ENCODE measurements at places on chromosomes 7 and 10.
A peak's percentile ranks its signal among the peaks of the same experiment; 100 is the strongest.

- DNase-seq: no peak
These were observed 375.2 kb downstream of the RPS24 start for GRCh38 chr10:78408671-78409472.

- DNase-seq: no peak
These were observed 961.7 kb downstream of the CNTNAP2 start for GRCh38 chr7:147078312-147078711.

DNA sequence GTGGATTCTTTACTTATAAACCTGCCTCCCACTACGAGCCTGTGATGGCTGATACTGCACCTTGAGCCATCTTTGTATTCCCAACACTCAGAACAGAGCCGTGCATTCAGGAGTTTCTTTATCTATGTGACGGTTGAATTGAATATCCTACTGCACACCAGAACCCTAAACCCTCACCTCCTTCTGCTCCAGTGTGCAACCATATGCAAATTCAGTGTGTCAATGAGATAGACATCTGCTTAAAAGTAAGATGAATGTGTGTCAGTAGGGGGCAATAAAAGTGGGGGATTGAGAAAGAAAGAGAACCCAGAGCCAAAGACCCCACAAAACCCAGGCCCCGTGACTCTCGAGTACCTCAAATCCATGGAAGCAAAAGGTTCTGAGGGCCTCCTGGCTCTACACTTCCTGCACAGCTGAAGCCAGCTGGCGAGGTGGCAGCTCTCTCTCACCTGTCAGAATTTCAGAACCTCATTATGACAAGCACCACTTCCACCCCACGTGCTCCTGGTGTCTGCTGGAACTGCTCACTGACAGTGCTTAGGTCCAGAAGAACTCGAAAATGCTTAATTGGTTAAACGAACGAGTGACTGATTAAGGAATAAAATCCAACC, 143.3 kb upstream of the GPR26 start:
- DNase-seq: no peak

GRCh38 chr7:155763691-155764437, 48.4 kb downstream of the SHH start:
- DNase-seq: peak; percentile 34

DNA sequence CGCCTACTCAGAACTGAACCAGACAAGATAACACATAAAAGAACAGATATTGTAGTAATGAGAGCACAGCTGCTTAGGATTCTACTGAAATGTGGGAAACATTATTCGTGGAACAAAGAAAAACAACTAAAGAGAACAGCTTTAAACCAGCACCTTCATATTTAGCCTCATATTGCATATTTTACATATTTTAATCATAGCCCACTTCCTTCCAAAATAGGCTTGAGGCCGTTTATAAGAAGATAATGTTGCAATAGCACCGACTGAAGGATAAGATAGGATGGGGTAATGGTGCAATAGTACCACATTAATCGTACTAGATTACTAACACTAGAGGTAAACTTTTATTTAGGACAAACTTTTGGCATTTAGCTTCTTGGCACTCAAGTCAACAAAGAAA, 71.3 kb downstream of the KCND2 start:
- no peak for DNase-seq

GRCh38 chr10:131822692-131823245, 78.0 kb upstream of the PPP2R2D start:
- no peak for DNase-seq

GRCh38 chr7:7257899-7258692, 75.8 kb downstream of the C1GALT1 start:
- no peak for DNase-seq

GRCh38 chr10:34906067-34906965, 91.2 kb upstream of the PARD3 start:
- DNase-seq: no peak

GRCh38 chr7:84535580-84536270, 341.1 kb upstream of the SEMA3A start:
- DNase-seq: no peak

DNA sequence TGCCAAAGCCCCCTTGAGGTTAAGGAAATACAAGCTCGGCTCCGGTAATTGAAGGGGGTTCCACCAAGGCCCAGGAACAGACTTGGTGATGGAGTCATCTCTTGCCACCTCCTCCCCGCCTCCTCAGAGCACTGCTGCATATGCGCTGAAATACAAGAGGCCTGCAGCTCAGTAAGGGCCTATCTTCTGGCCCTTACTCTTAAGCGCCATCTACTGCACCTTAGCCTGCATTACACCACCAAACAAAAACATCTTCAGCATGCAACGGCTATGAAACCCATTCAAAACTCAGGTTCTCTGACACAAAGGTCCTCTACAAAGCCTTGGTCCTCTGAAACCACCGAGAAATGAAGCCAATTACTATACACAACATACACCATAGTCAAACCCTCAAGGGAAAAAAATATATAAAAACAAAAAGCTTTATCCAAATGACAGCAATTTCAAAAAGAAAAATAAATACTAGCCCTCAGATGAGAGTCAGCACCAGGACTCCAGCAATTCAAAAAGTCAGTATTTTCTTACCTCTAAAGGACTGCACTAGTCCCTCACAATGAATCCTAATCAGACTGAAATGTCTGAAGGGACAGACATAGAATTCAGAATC, 176.8 kb upstream of the TBX20 start:
- no peak for DNase-seq

DNA sequence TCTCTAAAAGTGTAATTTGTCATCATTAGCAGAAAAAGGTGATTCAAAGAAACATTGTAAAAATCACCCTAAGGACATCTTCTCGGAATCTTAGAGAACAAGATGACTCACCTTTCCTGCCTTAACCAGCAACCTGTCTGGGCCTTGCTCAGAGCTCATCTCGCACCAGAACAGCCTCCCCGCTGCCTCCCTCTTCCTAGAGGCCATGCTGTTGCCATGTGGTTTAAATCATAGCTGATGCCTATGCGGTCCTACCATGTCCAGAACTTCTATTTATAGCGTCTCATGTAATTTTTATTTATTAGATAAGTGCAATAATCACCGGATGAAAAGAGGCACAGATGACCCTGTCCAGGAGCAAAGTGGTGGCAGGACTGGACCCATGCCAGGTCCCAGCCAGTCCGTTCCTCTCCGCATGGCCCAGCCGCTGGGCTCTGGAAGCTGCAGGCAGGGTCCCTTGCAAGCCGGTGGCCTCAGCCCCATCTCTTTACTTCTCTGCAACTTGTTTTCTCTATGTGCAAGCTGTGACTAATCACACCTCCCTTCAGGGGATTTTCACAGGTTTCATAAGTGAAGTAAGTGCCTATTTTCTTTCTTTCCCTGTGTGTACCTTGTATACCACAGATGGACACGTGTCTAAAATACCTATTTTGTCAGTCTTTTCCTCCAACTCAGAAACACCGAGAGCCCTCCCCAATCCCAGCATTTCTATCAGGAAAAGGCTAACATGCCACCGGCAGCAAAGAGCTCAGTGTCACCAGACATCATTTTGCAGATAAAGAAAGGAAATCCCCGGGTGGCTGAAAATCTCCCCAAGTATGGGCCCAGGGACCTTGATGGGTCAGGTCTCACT, 27.1 kb downstream of the KLF6 start:
- no peak for DNase-seq

DNA sequence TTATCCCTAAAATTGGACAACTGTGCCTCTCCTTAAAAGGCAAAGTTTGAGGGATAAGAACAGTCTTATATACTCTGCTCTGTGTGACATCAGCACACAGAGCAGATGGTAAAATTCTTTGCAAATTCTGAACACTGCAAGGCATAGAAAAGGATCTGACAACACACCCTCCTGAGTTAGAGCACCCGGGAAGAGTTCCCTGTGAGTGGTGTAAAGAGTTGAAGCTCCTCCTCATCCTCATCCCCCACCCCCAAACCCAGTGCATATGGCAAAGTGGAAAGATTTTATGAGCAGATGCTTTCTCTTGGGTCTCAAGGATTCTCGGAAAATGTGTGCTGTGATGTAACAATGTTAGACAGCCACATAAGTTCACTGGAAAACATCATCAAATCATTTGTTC, 40.0 kb upstream of the DGKI start:
- peak; percentile 54 for DNase-seq

DNA sequence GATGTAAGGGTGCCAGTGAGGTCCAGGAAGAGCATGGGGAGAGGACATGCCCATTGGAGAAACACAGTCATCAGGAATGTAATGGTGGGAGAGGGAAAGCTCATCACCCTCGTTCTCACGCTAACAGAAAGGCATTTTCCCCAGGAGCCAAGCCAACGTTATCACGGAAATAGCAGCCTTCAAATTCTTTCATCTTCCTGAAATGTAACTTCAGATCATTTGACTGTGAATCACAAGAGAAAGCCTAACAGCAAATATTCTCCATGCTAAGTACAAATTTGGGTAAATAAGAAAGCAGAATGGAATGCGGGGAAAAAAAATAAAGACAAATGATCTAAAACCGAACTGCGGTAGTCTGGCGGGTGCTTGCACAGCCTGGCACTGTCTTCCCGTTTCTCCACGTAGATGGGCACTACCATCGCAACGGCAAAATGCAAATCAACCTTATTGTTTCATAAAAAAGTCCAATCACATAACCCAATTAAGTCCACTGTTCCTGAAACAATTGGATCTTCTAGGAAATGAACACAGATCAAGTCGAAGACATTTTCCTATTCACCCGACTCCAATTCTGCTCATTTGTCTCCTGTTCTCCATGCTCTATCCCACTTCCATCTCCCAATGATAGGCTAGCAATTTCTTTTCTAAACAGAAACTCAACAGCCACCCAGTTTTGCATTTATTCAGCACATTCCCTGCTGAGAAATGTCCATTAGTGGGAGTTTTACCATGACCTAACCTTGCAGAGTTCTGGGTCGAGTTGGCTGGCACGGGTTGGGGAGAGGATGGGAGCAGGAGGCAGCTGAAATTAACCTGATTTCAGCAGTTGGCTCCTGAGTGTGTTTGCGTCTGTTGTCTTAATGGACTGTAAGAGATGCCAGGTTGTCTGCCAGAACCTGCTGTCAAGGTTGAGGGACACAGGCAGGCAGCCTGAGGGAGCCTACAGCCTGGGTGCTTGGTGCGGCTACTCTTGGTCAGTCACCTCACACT, 74.6 kb upstream of the FRMD4A start:
- DNase-seq: peak; percentile 77

DNA sequence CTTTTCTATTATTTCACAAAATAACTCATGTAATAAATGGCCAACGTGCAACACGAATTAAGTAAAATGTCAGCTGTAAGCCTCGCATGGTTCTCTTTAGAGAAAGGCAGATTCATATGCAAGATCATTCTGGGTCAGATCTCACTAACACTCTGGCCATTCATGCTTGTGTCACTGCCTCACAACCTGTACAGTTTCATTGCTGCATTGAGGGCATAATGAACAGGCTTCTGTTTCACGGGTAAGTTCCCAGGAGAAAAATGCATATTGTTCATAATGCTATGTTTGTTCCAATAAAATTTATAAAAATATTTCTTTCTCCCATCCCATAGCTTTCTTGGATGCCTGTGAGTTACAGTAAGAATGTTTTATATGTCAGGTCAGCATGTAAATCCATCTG, 734.0 kb upstream of the ANKRD30A start:
- no peak for DNase-seq

DNA sequence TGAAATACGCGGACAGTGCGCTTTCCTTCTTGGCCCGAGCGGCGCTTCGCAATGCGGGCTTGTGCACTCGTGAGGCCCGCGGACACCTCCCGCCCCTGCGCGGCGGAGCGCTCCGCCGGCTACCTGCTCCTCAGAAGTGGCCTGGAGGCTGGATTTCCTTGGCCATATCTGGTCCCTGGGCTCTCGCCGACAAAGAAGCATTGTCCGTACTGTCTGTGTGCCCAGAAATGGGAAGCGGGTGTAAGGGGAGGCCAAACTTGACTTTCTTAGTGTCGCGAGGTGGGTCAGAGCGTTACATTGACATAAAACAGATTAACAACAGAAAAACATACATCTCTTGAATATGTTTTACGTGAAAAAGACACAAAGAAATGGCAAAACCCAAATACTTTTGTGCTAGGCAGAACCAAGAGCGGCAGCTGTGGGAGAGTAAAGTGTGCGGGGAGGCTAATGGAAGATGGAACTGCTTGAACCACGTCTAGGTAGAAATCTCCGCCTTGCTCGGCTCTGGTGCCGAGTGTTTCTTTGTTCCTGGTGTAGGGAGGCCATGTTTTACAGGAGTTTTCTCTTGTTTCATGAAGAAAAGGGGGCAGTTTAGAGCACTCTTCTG, 1.4 kb downstream of the LANCL2 start:
- DNase-seq: no peak

DNA sequence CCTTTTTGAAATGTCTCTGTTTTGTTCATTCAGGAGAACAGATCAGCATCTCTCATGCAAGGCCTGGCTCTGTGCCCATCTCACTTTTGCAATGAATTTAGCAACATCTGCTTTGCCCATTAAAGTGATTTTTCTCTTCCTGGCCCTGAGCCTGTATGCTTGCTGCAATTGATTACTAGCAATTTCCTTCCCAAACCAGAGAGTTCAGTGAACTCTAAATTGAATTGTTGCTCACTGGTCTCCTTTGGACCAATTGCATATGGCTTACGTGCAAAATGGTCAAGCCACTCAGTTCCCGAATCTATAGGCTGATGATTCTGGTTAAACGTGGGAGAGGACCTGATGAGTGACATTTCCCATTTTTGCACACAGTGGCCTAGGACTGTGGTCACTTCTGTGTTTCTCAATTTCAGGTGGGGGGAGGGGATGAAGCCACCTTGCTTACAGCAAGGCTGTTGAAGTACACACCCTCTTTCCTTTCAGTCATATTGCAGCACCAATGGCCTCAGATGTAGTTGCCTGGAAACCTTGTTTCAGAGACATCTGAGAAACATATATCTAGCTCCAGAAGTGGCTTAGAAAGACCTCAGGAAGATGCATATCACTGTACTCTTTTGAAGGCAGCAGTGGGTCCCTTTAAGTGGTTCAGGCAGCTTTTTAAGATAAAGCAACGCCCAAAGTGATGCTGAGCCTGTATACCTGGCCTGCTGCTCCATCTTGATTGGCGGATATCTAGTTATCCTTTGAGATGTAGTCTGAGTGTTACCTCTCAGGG, 201.4 kb downstream of the PTEN start:
- no peak for DNase-seq

GRCh38 chr7:159114981-159115380, 29.7 kb downstream of the VIPR2 start:
- no peak for DNase-seq

- DNase-seq: no peak
These were observed 173.2 kb upstream of the PHYHIPL start for GRCh38 chr10:59003203-59003602.

DNA sequence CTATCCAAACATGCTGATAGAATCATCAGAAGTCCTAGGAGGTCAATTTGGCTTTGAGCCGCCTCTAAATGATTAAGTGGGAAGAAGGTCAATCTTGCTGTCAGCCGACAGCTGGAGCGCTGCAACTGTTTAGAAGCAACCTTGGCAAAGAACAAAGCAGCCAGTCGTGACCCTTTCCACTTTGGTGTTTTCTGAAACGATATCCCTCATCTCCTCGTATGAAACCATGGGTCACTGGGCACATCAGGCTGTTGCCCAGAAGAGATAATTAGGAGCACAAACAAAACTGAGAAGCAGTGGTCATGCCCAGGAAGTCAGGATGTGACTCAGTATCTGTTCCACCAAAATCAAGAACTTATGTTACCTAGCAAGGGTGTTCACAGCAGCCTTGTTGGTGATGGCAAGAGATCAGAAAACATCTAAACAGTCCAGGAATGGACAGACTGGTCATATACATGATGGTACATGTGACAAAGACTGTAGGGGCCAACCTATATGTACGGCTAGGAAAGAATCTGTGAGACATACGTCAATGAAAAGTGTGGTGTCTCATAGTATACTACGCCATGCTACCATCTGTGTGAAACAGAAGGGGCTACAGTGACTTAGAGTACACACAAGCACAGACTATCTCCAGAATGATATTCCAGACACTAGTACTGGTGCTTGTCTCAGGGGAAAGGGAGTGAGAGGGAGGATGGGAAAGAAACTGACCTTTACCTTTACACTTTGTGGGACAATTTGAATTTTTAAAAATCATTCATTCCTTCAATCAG, 22.4 kb downstream of the STN1 start:
- no peak for DNase-seq
